CD8-positive, alpha-beta memory T cell (primary cell): ENCODE measurements at places on chromosomes 16 and 17.

DNA sequence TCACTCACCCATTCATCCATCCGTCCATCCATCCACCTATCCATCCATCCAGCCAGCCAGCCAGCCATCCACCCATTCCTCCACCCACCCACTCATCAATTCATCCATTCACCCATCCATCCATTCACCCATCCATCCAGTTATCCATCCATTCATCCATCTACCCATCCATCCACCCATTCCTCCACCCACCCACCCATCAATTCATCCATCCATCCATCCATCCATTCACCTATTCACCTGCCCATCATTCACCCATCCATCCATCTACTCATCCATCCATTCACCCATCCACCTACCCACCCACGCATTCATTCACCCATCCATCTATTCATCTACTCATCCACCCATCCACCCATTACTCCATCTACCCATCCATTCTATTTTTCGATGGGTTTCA is 43.6 kb upstream of the JPH3 start:
- no peak for DNase-seq

DNA sequence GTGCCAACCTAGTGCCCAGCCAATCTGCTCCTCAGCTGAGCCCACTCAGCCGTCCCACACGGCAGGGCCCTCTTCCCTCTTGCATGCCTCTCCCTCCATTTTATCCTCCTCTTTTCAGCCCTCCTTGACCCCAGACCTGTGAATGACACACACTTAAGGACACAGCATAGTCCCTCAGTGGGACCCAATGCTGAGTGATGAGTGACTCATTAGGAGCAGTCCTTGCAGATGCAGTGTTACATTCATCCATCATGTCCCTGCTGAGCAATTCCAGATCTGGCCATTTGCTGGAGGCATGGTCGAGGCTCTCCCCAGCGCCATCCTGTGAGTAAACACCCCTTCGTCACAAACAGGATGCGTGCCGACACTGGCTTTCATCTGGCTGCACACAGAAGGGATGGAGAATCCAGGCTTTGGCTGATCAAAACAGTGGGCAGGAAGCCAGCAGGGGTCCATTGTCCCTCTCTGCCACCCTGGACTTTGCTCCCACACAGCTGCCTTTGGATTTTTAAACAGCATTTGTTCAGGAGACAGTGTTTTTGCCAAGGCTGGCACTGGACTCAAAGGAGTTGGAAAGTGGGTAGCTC is 122.6 kb downstream of the AXIN2 start:
- DNase-seq, result no peak

- no peak for DNase-seq
These were observed 4.8 kb downstream of the SREBF1 start for GRCh38 chr17:17832032-17832363.

GRCh38 chr16:87203060-87203656 is 114.0 kb downstream of the C16orf95 start:
- DNase-seq, result peak; percentile 10

DNA sequence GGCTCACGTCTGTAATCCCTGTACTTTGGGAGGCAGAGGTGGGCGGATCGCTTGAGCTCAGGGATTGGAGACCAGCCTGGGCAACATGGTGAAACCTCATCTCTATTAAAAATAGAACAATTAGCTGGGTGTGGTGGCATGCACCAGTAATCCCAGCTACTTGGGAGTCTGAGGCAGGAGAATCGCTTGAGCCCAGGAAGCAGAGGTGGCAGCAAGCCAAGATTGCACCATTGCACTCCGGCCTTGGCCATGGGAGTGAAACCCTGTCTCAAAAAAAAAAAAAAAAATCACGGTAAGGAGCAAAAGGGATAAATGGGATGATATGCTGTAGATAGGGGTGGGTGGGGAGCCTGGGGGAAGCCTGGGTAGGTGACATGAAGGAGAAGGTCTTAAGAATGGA is 20.4 kb upstream of the TMEM98 start:
- no peak for DNase-seq

- no peak for DNase-seq
These were observed 849 bp downstream of the CAPN15 start for GRCh38 chr16:528111-529011.

DNA sequence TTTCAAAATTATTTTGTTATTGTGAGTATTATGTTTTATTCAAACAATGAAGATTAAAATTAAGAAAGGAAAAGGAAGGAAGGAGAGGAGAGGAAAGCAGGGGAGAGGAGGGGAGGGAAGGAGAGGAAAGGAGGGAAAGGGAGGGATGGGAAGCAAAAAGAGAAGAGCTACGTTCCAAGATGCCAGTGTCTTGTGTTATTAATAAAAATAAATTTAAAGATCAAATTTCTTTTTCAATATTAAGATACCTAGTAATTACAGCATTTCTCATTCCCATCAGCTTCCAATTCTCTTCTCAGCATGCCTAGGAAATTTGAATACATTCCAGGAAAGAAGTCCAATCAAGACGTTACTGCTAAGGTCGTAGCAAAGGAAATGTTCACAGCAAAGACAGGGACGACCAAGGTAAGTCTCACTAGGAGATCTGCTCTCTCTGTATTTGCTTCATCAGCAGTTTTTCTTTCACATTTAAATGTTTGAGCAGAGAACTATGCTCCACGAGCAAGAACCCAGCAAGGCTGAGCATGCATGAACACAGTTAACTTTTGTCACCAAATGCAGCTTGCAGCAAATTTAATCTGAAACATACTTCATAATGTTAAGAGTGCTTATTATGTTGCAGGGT is 63.3 kb upstream of the HLF start:
- no peak for DNase-seq

DNA sequence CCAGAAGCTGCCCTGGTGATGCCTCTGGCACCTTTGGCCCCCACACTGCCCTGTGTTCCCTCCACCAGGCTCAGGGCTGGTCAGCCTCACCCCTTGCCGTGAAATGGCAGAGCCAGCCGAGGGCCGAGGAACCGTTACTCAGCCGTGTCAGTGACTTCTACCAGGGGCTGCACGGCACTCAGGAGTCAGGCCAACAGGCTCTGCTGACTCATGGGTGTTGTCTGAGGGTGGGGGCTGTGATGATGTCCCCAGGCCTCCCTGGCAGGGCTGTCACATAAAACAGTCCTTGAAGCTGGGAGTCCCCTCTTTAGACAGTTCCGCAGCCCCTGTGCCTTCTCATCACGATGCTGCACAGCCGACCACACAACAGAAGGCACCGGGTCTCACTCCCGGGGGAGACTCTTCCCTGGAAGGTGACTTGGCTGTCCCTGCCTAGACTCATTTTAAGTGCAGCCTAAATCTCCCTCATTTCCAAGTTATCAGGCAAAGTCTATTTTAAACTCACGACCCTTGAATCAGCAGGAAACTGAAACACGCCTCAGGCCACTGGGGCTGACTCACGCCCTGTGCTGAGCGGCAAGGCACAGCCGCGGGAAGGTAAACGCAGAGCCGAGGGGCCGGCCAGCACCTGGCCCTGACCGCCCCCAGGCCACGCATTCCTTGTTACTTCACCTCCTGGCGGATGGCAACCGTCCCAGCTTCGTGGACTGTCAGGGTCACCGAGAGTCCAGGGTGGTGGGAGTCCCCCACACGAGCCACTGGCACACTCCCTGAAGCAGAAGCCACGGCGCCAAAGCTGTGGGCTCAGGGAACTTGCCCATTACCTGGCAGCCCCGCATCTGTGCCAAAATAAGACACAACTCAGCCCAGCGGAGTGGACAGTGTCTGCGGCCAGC is 102.6 kb downstream of the ZNF778 start:
- DNase-seq, result no peak

DNA sequence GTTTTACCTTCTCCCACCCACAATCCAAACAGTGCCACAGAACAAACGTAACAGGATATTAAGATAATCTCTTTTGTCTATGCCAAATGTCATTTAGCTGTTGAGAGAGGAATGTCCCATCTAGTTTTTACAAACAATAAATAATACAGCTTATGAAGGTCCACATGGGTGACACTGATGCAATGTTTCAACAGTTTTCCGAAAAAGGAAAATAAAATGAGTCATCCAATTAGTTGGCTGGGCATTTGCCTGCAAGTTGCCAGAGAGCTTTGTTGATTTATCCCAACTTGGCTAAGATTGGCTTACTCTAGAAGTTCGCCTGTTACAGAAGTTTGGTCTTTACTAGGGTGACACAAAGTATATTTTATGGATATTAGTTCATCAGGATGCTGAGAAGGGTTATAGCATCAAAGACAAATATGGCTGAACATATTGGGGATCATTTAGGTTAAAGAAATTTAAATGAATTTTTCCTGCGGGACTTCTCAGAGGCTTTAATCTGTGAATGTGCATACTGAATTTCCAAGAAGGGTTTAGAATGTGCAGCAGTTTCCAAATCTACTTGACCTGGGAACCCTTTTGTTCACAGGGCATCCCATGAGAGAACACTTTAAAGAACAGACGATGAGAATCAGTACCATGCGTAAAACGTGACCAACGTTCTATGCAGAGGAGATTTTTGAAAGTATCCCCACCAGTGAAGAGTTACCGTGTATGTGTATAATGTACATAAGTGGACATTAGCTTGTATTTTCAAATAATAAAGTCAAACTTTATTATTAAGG is 73.1 kb downstream of the CDH13 start:
- no peak for DNase-seq

DNA sequence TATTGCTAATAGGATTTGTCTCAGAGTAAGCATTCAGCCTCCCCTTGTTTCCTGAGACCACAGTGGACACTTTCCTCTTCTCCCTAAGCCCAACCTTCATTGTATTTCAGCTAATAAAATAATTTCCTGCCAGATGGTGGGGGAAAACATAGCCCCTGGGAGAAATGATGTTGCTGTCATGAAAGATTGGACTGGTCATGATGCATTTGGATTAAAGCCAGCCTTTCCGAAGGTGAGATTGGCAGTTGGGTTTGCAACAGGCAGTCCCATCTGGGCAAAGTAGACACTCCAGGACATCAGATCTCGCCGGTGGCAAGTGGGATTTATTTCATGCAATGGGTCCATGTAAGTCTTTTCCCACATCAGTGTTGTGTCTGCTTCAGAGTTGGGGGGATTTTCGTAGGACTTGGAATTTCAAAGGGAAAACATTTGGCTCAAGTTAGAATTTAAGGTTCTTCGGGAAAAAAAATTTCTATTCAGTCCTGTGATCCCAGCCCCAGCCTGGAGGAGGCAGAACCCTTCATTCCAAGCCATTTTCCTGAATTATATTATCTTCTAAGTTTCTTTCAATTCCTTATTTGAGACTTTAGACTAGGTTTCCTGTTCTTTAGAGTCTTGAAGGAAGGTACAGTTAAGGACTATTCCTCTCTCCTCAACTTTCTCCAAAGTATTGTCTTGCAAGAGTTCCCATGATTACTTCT is 391.7 kb downstream of the XYLT1 start:
- no peak for DNase-seq

DNA sequence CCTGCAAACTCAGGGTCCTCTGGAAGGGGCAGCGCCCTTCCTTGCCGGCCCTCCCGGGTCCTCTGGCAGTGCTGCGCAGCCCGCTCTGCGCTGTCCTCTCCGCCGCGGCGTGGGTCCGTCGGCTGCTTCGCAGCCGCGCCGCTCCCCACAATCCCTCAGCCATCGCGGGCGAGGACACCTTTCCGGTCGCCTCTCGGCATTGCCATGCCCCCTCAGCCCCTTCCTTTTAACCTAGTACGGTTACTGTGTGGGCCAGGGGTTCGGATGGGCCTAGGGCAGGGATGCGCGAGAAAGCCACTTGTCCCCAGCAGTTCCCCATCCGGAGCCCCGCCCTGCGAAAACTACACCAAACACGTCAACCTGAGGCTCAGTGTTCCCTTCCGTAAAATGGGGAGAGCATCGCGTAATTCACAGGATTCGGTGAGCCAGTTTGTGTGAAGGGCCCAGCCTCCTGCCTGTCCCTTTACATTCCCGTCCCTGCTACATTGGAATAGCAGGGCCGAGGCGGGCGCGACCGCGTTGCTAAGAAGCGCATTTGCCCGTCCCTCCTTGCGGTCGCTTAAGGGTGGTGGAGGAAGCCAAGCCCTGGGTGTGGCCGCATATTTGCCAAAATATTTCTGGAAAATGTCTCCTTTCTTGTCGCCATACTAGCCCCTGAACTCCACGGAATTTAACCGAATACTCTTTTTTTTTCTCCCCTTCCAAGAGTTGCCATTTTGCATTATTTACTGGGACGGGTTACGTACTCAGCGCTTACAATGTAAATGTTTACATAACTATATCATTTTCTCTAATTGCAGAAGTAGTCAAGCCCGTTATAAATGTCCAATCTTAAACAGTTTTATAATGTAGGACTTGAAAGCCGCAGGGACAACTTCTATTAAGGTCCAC is 13.2 kb downstream of the COPZ2 start:
- DNase-seq, result peak; percentile 23

DNA sequence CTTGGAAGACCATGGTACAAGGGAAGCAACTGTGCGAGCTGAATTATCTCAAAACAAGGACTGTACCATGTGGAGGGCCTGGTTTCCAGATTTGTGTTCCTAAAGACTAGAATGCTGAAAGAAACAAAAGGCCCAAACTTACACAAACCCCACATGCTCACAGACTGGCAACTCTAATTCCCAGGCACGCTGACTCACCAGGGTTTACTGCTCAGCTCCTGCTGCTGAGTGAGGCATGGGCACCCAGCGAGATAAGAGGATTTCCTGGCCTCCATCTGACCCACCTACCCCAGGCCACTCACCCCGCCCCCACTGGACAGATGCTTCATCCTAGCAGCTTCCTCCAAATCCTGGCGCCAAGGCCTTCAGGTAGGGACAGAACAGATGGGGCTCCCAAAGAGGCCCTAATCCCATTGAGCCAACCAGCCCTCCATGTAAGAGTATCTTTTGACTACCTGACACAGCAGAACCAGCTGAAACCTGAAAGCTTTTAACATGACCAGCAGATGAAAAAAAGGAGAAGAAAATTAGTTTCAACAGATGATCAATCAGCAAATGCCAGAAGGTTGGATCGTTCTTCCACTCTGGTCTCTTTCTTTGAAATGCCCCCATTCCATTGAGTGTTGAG is 33.9 kb downstream of the DCUN1D3 start:
- DNase-seq, result no peak

GRCh38 chr16:66277311-66278070 is 89.0 kb upstream of the CDH5 start:
- no peak for DNase-seq

DNA sequence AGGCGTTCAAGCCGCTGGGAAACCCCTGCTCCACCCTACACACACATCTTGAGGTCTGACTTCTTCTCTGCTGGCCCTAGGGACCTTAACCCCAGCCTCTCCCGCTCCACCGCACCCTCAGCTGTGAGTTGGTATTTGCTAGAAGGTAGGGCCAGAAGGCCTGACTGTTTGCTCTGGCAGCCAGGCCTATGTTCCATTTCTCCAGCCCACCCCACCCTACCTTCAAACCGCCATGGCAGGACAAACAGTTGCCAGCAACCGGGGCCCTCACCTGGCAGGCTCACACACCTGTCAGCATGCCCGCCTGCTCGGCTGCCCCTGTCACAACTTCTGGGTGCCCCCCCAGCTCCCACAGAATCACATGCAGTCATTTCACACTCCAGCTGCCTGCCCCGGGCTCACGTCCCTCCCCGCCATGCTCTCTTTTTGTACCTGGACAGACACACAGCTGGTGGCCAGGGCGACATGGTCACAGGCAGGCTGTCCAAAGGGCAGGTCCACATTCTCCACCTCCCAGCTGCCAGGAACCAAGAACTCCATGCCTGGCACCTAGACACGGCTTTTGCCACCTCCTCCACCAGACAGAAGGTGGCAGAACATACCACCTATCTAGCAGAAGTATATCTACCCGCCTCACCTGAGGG is 2.6 kb upstream of the ATP2A3 start:
- DNase-seq, result no peak
